Stimulated activated CD8-positive, alpha-beta memory T cell treated with anti-CD3 and anti-CD28 coated beads, Interleukin-15, amount 100 ng/mL, for 24 hours (primary cell): ENCODE measurements at places on chromosomes 6 and 20.

- DNase-seq = no peak
Measured at GRCh38 chr6:149910721-149911151, 12.2 kb downstream of the RAET1G start.

DNA sequence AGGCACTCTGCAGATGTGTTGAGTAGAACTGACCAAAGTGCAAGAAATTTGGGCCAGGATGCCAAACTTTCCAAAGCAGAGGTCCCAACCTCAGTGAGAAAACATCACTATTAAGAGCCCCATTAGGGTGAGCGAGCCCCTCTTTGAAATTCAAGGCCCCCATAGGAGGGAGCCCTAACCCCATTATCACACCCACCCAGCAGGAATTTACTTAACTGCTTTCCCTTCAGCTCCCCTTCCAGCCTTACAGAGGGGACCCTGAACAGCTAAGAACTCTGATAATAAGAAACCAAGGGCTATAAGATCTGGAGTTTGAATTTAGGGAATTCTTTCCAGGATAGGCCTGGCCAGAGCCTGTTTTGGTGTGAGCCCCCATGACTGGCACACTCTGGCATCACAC is 130.6 kb downstream of the NFATC2 start:
- no peak for DNase-seq

DNA sequence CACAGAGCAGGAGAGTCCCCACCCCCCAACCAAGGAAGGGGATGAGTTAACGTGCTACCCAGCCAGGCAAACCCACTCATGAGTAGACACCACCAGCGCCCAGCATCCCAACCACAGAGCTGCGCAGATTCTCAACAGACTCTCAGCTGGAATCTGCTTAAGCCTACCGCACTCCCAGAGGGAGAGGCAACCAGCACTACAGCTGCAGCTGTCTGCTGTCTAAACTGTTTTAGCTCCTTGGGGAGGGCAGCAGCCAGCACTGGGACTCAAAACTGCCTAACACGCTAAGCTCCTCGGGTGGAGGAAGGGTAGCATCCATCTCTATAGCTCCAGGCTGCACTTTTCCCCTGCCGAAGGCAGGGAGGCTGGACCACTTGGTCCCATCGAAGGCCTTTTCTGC is 539.8 kb downstream of the EPHA7 start:
- DNase-seq = no peak

- DNase-seq = no peak
Measured at GRCh38 chr6:45970326-45970725, 45.3 kb downstream of the CLIC5 start.

- no peak for DNase-seq
Measured at GRCh38 chr6:48078120-48078519, 32.9 kb downstream of the PTCHD4 start.

DNA sequence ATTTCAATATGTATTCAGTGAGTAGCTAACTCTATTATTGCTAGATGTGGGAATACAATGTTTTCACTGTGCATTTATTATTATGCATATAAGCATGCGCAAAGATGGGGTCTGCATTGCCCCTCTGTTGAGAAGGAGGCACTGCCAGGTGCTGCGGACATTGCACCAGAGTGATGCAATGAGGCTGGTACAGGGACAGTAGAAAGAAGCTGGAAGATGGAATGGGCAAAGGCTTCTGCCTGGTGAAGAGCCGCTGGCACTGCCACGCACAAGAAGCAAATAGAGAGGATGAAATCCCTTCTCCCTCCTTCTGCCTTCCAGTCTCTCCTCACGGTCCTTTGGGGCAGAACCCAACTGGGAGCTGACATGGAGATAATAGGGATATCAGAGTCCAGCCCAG is 154.5 kb upstream of the TNFAIP3 start:
- DNase-seq = no peak

GRCh38 chr6:70183538-70183937 is 119.3 kb downstream of the COL9A1 start:
- no peak for DNase-seq

GRCh38 chr20:25205277-25206062 is 10.0 kb downstream of the ENTPD6 start:
- DNase-seq = no peak

GRCh38 chr6:16224409-16224808 is 14.0 kb upstream of the GMPR start:
- DNase-seq = no peak

GRCh38 chr6:3159805-3160781 is 2.7 kb upstream of the TUBB2A start:
- no peak for DNase-seq

DNA sequence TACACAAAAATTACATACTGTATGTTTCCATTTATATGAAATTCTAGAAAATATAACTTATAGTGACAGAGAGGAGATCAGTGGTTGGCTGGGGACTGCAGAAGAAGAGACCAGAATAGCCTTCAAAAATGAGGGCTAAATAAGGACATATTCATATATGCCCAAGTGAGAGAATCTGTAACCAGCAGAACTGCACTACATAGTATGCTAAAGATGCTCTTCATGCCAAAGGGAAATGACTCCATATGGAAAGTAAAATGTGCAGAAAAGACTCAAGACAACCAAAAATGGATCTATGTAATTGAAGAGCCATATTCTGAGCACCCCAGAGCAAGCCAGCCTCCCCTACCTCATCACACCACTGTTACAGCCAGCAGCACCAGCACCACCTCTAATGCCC is 29.0 kb downstream of the ELOVL2 start:
- no peak for DNase-seq

GRCh38 chr6:138493413-138493812 is 5.9 kb downstream of the NHSL1 start:
- DNase-seq = no peak

DNA sequence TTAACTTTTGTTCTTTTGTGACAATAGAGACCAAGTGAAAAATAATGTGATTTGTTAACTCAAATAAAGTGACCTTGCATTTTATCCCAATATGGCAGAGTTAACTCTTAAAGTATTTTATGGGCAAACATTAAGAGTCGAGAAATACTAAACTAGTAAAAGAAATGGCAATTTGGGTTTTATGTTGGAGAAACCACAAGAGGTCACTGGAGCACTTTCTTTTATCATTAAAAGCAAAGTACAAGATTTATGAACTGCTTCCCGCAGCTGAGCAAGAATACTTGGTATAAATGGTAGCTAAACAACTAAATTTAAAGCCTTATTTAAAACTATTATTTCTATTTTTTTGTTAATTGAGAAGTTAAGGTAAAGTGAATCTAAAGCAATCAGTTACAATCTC is 33.5 kb upstream of the MCM9 start:
- no peak for DNase-seq

DNA sequence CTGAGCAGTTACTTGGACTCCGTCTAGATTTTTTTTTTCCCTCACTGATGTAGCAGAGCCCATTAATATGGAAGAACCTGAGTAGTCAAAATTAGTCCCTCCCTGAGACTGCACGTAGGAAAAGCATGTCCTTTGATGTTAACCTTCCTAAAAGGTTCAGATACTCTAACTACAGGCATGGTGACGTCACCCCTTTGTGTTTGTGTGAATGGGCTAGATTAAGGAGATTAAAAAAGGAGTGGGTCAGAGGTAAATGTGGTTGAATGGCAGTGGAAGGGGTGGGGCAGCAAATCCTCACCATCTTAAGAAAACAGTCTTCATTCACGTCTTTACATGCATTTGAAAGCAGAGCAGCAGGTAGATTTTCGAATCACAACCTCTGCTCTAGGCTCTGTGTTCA is 521.1 kb downstream of the TFAP2B start:
- DNase-seq = no peak

DNA sequence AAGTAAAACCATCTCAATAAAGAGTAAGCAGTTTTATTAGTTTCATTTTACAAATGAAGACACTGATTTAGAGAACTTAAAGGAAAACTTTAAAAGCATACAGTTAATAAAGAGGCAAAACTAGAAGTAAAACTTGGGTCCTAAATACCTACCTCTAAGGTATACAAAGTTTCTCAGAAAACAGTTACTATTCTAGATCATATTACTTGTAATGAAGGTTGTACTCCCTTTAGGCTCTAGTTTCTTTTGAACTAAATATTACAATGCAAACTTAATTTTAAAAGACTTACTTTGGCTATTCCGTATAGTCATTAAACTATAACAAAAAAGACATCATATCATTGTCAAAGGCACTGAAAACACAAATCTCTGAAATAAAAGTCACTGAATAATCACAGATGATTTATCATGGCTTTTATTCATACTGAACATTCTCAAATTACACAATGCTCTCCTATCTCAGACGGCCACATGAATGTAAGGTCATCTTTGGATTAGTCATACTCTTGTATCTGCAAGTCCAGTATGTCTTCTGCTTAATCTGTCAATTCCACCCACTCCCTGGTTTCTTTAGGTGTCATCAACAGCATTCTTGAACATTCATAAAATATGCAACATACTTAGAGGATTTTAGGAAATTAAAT is 361.6 kb upstream of the RUNX2 start:
- DNase-seq = no peak

DNA sequence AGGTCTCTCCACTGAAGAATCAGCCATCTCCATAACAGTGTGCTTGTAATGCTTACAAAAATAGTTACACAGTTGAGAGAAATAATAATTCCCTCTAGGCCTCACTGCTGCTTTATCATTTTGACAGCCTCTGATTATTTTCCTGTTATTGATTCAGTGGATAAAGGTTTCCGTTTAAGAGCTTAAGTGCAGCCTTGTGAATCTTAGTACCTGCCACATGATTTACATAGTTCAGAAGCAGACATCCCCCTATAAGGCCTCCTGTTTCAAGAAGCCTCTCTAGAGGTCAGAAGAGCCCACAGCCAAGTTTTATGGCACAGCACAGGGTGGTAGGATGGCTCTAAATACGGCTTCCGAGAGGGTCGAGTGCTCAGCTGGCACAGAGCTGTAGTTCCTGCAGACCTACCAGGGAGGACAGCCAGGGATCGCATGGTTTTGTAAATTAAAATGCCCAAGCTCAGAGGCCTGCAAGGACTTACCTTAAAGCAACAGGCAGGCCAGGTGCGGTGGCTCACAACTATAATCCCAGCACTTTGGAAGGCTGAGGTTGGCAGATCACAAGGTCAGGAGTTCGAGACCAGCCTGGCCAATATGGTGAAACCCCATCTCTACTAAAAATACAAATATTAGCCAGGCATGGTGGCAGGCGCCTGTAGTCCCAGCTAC is 17.6 kb upstream of the PYGB start:
- no peak for DNase-seq

GRCh38 chr6:94956910-94957309 is 620.4 kb upstream of the MANEA start:
- no peak for DNase-seq

DNA sequence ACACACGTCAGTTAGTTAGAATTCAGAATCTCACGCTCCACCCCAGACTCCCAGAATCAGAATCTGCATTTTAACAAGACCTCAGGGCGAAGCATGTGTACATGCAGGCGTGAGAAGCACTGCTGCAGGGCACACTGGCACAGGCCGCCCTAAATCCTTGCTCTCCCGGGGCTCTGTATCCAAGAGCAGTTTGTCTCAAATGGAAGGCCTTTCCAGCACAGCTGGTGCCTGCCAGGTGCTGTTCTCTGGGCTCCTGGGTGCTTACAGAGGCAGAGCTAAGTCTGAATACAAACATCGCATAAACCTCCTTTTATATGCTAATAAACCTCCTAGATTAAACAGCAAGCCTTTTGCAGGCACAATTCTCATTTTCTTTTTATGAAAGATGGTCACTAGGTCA is 119.1 kb upstream of the CD93 start:
- no peak for DNase-seq

GRCh38 chr6:168181316-168181715 is 102.3 kb upstream of the FRMD1 start:
- no peak for DNase-seq

DNA sequence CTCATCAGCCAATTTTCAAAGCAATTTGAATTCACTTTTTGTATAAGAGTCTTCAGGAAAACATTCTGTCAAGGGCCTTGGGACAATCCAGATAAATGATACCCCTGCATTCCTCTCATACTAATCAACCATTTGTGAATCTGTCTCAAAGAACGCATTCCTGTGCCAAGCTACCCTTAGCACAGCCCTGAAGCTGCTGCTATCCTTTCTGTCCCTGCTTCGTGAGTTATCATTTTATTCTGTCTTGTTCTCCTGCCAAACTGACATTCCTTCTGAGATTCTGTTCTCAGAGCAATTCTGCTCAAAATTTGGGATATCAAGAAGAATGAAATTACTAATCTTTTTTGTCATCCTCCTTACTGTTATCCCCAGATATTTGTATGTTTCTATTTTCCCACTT is 213.9 kb upstream of the STXBP5 start:
- DNase-seq = no peak

- DNase-seq = no peak
Measured at GRCh38 chr6:123462152-123462551, 174.6 kb downstream of the TRDN start.

DNA sequence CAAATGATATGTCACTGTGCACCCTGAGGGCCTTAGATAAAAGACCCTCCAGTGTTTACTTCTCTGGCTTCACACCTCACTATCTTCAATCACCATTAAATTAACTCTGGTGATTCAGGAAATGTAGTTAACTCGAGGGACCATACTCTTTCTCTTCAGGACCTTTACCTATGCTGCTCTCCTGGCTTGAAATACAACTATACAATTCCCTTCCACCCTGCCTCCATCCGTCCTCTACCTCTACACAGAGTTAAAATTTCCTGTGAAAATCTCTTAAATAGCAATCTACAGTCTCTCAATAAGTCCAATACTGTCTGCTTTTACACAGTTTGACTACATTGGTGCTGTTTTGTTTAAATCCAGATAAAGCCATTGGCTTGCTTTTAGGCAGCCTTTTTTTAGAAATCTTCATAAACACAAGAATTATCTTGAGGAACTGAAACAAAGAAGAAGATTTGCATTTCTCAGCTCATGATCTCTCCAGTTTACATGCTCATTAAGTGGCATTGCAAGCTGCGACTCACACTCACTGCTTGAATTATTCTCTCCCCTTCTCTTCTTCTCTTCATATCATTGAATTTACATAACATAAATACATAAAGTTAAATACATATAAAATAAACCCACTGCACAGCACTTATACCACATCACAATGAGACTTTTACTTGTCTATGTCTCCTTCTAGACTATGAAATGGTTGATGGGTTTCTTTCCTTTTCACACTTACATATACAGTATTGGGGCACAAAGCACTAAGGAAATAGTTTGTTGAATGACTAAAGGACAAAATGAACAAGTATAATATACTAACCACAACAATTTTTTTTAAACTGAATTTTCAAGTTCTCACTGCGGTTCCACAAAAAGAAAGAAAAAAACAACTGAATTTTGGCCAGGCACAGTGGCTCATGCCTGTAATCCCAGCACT is 239.0 kb upstream of the KCNQ5 start:
- DNase-seq = no peak

- no peak for DNase-seq
Measured at GRCh38 chr6:126919947-126920346, 198.5 kb upstream of the RSPO3 start.

DNA sequence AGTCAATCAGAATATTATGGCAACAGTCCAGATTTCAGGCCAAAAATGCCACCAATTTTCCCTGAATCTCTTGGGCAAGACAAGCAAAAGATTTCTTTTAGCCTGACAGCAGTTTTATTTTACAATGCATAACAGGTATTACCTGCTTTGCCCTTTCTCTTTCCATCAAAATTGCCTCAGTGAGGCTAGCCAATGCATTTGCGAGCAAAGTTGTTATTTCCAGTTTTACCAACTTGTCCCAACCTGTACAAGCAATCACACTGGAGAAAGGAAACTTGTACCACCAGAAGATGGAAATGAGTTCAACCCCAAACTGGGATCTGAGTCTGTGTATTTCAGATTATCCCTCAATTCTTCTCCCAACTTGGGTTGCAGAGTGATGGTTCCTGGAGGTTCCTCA is 279.9 kb upstream of the CDYL start:
- DNase-seq = no peak
